Right cardiac atrium (tissue), 5 donors: ENCODE measurements at places on chromosomes 12 and 14. TPM values are rescaled to one million over a fixed set of nuclear protein-coding genes. Genes with fewer than 3 reads are reported as not detected.

The RAD9B gene
- 2.3 TPM for total RNA-seq

The PCED1B gene
- 2.0 TPM for total RNA-seq

The PRPH gene
- 0.57 TPM for total RNA-seq

The OAS3 gene
- total RNA-seq, result 15.7 TPM

The RTN1 gene
- total RNA-seq, result 3.2 TPM

The AKAP5 gene
- 0.24 TPM for total RNA-seq

The BEGAIN gene
- 1.6 TPM for total RNA-seq

The NEUROD4 gene
- not detected for total RNA-seq

The CCDC38 gene
- total RNA-seq, result not detected

The ABCC9 gene
- 60.9 TPM for total RNA-seq

The HELB gene
- total RNA-seq, result 1.9 TPM

The RNASE9 gene
- not detected for total RNA-seq

The NOVA1 gene
- 2.4 TPM for total RNA-seq

The PRH2 gene
- total RNA-seq, result not detected

The POU6F1 gene
- total RNA-seq, result 8.1 TPM

The RTRAF gene
- total RNA-seq, result 160 TPM

The OR11H12 gene
- total RNA-seq, result not detected

The PRB2 gene
- total RNA-seq, result not detected

The TAS2R8 gene
- not detected for total RNA-seq

The SRRM4 gene
- 0.22 TPM for total RNA-seq

The SIX1 gene
- total RNA-seq, result not detected

The REM2 gene
- not detected for total RNA-seq

The DEGS2 gene
- not detected for total RNA-seq

The KRT73 gene
- not detected for total RNA-seq

The ZC2HC1C gene
- total RNA-seq, result 8.9 TPM

The TSPAN19 gene
- not detected for total RNA-seq

The ART4 gene
- total RNA-seq, result 9.2 TPM

The GZMB gene
- total RNA-seq, result not detected

The OAS1 gene
- 14.6 TPM for total RNA-seq

The TCL1B gene
- not detected for total RNA-seq

The BAG5 gene
- 18.9 TPM for total RNA-seq

The KLRC2 gene
- not detected for total RNA-seq

The HOXC10 gene
- not detected for total RNA-seq

The FRMD6 gene
- 7.8 TPM for total RNA-seq

The TAC3 gene
- not detected for total RNA-seq

The DPPA3 gene
- not detected for total RNA-seq

The EPS8 gene
- total RNA-seq, result 39.7 TPM

The TMTC2 gene
- total RNA-seq, result 3.4 TPM

The KRT77 gene
- not detected for total RNA-seq

The FOXN4 gene
- not detected for total RNA-seq

The MYH6 gene
- total RNA-seq, result 12,862 TPM
